LHCN-M2 (cell line): ENCODE measurements at places on chromosomes 13 and 19. TPM values are rescaled to one million over a fixed set of nuclear protein-coding genes. Genes with fewer than 3 reads are reported as not detected.

DNA sequence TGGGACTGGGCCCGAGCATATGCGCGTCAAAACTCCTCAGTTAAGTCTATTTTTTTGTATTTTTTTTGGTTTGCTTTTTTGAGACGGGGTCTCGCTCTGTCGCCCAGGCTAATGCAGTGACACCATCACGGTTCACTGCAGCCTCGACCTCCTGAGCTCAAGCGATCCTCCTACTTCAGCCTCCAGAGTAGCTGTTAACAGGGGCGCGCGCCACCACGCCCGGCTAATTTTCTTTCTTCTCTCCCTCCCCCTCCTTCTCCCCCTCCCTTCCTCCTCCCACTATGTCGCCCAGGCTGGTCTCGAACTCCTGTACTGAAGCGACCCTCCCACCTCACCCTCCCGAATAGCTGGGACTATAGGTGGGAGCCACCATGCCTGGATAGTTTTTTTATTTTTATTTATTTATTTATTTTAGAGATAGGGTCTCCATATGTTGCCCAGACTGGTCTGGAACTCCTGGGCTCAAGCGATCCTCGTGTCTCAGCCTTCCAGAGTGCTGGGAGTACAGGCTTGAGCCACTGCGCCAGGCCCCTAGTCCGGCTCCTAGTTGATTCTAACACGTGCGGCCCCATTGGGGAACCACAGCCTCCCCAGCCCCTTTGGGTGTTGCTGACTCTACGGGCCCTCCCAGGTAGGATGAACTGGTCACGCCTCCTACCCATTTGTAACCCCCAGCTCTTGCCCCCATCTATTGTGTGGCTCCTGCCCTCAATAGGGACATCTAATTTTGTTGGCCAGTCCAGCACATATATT is 806 bp upstream of the ZNF837 start:
- DNase-seq = no peak

- no peak for DNase-seq
These were observed 506.2 kb downstream of the GPC5 start for GRCh38 chr13:91904597-91904996.

DNA sequence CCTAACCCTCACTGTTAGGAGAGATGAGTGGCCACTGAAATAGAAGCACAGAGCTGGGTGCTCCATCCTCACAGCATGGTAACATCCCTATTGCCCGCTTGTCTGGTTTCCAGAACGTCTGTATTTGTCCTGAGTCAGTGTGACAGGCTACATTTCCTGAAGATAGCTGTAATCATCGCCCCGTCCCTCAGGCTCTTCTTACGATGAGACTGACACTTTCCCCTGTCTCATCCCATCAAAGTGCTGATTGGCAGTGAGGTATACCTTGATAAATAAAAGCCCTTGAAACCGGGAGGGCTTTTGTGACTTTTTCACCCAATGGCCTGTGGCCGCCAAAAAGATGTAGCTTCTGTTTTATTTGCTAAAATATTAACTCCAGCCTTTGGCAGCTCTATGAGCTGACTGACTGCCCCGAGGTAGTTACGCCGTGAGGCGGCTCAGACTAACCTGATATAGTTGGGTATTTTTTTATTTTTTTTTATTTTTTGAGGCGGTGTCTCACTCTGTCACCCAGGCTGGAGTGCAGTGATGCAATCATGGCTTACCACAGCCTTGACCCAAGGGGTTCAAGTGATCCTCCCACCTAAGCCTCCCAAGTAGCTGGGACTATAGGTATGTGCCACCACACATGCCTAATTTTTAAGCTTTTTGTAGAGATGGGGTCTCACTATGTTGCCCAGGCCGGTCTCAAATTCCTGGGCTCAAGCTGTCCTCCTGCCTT is 5.7 kb upstream of the LRRC4B start:
- no peak for DNase-seq

DNA sequence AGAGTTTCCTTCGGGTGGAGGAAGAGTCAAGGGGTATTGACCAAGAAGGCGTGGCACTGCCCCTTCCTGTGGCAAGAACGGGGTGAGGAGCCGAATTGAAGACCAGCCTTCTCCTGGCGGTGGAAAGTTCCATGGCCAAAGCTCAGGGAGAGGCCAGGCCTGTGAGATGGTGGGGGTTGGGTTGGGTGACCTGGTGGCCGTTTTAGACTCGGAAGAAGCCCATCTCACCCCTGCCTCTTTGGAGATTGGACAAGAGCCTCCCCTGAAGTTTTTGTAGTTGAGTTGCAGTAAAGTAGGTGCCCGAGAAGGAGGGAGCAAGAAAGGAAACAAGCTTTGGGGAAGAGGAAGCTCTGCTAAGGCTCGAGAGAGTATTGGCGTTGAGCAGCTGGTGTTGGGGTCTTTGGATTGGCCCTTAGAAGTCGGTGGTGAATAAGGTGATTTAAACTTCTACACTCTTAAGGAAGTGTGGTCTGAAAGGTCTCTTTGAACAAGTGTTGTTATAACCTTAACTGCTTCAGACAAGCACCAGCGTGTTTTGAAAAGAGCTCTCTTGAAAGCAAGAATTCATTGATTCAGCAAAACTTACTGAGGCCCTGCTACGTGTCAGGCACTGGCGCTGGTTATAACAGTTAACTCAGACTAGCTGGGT is 964 bp downstream of the SPINT2 start:
- no peak for DNase-seq

GRCh38 chr19:51467864-51468544 is 9.8 kb upstream of the SIGLEC8 start:
- DNase-seq = no peak

DNA sequence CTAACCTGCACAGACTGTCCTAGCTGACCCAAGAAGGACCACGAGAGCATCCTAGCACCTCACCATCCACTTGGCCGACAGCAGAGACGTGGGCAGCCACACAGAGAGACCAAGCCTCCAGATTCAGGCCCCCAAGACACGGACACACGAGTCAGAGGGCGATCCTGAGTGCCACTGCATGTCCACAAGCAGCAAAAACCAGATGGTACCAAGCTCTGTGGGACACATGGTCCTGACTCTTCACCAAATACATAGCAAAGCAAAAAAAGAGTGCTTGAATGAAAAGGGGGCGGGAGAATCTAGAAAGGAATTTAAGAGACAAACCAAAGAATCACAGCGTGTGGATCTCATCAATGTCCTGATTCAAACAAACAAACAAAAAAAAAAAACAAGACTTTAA is 45.2 kb downstream of the MLLT1 start:
- no peak for DNase-seq

DNA sequence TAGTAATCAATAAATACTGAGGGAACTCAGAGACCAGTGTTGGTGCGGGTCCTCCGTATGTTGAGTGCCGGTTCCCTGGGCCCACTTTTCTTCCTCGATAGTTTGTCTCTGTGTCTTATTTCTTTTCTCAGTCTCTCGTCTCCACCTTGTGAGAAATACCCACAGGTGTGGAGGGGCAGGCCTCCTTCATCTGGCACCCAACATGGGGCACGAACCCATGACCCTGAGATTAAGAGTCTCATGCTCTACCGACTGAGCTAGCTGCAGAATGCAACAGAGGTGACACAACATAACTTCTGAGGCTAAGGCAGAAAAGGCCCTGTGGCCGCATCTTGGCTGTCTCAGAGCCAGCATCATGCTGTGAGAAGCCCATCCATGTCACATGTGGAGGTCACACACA is 5.3 kb upstream of the ZNF613 start:
- no peak for DNase-seq

GRCh38 chr19:52527956-52528351 is 486 bp downstream of the ZNF808 start:
- no peak for DNase-seq

DNA sequence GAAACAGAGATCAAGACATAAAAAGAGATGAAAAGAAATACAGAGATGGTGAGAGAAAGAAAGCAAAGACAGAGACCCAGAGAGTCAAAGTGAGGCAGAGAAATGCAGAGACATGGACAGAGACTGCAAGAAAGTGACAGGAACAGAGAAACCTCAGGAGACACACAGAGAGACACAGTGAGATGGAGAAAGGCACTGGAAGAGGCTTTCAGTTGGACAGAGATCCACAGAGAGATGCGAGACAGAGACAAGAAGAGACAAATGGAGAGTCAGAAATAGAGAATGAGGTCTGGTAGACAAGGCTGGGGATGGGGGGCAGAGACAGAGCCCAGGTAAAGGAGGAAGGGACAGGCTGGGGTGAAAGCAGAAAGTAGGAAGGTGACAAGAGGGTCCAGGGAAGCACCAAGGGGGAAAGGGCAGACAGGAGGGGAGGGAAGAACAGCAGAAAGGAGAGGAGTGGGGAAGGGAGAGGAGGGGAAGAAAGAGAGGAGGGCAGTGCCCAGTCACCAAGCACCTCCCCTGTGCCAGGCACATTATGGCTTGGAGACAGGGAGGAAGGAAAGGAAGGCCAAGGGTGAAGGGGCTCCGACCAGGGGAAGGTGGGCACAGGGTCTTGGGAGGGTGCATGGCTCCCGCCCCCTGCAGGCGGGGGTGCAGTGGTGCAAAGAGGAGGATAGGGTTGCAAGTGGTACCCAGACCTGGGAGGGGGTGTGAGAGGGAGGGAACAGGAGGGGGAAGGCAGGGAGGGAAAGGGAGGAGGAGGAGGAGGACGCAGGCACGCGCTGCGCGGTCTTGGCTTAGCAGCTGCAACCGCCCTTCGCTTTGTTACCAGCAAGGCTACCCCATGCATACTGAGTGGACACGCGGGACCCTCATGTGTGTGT is 38.4 kb downstream of the DEDD2 start:
- no peak for DNase-seq

DNA sequence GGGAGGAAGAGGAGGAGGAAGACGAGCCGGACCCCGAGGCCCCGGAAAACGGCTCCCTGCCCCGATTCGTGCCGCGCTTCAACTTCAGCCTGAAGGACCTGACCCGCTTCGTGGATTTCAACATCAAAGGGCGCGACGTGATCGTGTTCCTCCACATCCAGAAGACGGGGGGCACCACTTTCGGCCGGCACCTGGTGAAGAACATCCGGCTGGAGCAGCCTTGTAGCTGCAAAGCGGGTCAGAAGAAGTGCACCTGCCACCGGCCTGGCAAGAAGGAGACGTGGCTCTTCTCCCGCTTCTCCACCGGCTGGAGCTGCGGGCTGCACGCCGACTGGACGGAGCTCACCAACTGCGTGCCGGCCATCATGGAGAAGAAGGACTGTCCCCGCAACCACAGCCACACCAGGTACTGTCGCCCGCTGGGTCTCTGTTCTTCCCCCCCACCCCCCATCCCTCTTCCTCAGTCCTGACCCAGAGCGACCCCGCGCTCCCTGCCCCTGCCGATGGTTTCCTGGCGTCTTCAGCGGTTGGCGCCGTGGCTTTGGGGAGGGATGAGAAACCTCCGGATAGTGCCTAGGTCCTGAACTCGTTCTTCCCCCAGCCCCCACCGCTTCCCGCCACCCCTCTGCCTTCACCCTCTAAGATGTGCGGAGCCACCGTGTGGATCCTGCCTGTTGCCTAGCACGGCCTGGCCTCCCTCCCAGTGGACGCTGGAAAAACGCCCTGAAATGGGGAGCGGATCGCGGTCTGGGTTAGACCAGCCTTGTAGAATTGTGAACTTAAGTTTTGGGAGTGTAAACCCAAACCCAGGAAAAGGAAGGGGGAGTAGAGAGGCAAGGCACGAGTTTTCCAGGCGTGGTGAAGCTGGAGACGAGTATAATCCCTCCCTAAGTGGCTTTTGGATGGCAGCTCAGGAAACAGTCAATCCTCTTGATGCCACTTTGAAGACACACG is 1.5 kb downstream of the HS6ST3 start:
- no peak for DNase-seq

- no peak for DNase-seq
These were observed 178.8 kb upstream of the KL start for GRCh38 chr13:32837307-32837972.

DNA sequence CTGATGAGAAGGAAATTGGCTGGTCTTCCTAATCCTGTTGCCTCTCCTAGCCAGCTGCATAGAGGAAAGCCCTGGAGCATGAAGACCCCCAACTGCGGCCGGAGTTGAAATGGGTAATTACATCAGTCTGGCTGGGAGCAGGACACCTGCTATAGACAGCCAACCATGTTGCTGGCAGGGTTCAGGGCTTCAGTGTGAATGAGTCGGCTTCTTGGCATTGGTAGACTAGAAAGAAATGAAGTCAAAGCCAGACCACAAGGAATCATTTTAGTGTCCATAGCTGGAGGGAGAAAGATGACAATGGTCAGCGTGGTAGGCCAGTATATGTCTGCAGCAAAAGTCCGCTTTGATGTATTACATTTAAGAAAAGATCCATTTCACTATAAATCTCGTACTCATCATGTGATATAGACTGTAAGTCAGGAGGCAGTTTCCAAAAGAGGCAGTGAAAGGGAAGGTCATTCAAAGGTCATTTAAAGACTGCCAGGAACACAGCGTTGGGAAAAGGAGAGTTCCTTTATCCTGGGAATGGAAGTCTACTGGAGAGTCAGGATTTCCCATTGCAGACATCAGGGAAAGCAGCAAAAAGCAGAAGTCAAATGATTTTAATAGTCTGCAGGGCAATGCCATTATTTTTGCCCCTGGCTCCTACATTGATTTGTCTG is 262.7 kb downstream of the DNAJC15 start:
- peak; percentile 51 for DNase-seq

DNA sequence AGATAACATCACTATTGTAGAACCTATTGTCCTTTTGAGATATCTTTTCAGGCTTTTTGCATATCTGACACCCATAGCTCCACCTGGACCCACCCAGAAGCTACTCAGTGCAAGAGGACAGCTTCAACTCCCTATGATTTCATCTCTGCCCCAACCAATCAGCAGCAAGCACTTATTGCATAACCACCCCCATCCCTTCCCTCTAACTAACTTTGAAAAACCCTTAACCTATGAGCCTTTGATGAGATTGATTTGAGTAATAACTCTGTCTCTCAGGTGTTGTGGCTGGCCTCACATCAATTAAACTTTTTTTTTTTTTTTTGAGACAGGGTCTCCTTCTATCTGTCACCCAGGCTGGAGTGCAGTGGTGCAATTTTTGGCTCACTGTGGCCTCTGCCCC is 13.4 kb upstream of the MTRF1 start:
- no peak for DNase-seq

- DNase-seq = peak; percentile 1
These were observed 41.5 kb downstream of the ZNF682 start for GRCh38 chr19:19997656-19998268.

Gene SPRED3
- 5.6 and 6.9 TPM in 2 replicates for total RNA-seq

Gene C19orf47
- 18.8 and 24.2 TPM in 2 replicates for total RNA-seq

Gene B3GNT8
- total RNA-seq = not detected in 2 replicates

Gene CCDC169
- 6.5 and 8.1 TPM in 2 replicates for total RNA-seq

Gene ZIC5
- not detected in 2 replicates for total RNA-seq

Gene NLRP4
- total RNA-seq = not detected in 2 replicates

Gene ZNF329
- 10.5 and 11.8 TPM in 2 replicates for total RNA-seq

Gene RASAL3
- 0.06 TPM in 1 of 2 replicates, not detected in the other for total RNA-seq
